Renal pelvis (tissue), 12 donors: ENCODE measurements at places on chromosomes 5 and 9.

- peak; percentile 51 for DNase-seq
Observed at GRCh38 chr9:136978073-136978864, 965 bp downstream of the PTGDS start.

- no peak for DNase-seq
Observed at GRCh38 chr5:39235648-39236047, 16.3 kb upstream of the FYB1 start.

GRCh38 chr5:15753752-15754151 lies 253.8 kb downstream of the FBXL7 start:
- no peak for DNase-seq

- no peak for DNase-seq
Observed at GRCh38 chr9:124084087-124084486, 72.5 kb downstream of the LHX2 start.

GRCh38 chr9:131126059-131126426 lies 657 bp downstream of the NUP214 start:
- no peak for DNase-seq

DNA sequence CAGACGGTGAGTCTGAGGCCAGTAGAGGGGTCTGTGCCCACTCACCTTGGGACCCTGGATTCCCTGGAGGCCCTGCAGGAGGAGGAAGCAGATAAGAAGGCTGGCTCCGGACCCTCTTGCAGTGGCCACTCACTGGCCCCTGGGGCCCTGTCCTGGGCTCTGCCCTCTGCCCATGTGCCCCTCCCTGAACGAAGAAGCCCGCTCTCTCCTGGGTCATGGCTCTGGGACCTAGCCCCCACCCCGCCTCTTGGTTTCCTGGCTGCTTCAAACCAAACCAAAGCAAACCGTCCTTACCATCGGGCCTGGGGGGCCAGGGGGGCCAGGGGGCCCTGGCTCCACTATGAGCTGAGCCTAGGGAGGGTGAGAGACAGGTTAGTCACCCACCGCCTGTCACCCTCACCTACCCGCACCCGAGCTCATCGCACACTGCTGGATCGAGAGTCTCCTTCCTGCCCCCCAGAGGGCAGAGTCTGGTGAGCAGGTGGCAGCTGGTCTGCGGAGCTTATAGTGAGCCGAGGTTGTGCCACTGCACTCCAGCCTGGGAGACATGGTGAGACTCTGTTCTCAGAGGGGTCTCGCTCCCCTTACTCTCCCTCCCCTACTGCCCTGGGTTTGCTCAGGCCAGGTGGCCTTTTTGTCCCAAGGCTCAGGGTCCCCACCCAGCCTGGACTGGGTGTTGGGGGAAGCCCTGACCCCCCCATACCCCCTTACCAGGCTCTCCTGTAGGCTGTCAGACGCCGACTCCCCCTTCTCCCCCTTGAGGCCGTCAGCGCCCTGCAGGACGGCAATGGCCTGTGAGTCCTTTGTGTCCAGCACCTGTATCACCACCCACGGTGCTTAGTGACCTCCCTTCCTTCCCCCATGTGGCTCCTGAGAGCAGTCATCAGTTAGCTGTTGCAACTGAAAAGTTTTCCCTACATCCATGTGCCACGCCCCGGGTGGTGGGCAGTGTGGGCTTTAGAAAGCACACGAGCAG lies 15.2 kb upstream of the PHYKPL start:
- DNase-seq = no peak

DNA sequence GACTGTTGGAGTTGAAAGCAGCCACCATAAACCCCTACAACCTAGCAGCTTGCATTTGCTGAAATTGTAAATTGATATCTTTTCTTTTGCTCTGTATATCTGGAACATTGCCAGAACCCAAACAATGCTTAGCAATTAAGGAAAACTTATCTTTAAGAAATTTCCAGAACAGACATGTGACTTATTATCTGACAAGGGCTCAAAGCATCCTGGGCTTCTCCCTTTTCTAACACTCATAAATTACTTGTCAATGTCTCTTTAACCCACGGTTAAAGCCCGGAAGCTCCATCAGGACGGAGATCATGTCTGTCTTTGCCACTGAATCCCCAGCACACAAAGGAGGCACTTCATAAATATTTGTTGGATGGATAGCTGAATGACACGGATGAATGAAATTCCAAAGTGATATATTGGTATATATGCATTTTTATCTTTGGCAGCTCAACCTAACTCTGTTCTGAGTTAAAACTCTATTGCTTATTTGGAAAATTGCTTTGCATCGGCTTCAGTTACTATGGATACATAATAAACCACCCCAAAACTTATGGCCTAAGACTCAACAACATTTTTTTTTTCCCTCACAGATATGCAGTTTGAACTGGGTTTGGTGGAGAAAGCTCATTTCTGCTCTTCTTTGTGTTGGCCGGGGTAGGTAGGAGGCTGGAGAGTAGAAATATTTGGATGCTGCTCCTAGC lies 103.1 kb upstream of the CLINT1 start:
- no peak for DNase-seq

GRCh38 chr9:30722065-30722464 lies 1662.4 kb upstream of the ACO1 start:
- peak; percentile 33 for DNase-seq

DNA sequence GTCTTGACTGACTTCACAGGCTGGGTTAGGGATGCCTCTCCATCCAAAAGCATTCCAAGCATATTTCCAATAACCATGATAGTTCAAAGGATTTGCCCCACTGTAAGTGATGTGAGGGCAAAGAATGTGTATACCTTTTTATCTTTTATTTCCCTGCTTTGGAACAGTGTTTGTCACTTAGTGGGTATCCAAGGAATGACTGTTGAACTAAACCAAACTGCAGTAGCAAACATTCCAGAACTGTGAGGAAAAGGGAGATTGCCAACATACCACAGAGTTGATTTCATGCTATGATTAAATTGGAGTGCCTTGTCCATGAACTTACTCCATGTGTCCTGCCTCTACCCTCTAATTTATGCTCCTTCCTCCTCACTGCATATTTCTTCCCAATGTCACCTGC lies 400.0 kb downstream of the KIAA0825 start:
- no peak for DNase-seq
